ENCODE measurements at places on chromosomes 6 and 20.
A peak's percentile ranks its signal among the peaks of the same experiment; 100 is the strongest.

DNA sequence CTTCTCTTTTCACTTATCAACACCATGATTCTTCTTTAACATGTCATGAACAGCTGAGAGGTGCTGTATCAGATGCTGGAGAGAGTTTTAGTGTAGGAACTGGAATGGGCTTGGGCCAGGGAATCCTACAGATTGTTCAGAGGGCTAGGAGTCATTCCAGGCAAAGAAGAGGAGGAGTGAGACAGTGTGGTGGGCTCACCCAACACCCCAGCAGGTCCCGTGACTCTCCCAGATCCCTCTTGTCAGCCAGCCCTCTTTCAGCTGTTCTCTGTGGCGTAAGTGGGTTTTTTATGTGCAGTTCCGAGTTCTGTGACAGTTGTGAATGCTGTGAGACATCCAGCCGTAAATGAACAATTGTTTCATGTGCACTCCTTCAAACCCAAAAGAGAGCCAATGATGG is 31.4 kb upstream of the CEP162 start:
- DNase-seq = no peak

DNA sequence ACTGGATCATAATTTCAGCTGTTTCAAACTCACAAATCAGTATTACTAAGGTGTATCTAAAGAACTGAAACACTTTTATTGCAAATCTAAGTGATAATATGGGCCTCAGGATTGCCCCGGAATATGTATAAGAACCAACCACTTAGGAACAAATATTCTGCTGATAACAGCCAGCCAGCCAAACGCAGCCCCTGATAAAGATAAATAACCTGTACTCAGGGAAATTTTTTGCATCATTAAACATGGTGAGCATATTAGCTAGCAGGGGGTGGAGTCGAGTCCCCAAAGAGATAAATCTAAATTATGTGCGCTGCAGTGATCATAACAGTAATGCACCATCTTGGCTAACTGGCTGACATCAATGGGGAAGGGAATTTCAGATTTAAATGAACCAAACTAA is 410.2 kb upstream of the MAP3K7 start:
- DNase-seq = no peak

DNA sequence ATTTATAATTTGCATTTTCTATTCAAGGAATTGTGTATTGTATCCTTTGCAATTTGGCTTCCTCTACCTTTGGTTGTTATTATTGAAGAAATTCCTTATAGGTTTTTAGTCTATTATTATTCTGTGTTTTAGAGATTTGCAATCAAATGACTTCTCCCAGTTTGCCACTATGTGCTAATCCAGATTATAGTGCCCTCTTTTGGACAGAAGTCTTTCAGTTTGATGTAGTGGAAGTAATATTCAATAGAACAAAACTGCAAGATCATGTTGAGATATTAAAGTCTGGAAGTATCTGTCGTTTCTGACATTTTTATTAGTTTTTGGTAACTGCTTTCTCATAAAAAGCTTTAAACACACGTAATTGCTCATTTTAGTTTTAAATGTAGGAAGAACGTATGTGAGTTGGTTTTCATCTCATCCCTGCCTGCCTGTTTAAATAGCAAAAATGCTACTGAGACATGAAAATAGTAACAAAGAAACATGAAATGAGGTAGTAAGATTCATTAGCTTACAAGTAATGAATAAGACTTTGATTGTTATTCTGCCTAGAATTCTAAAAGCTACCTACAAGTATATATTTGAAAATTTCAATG is 72.8 kb downstream of the RTN4IP1 start:
- DNase-seq = peak; percentile 9

GRCh38 chr6:106973018-106973835 is 1.3 kb downstream of the CD24 start:
- no peak for DNase-seq

- DNase-seq = no peak
Observed at GRCh38 chr6:100506651-100507050, 41.9 kb upstream of the SIM1 start.

DNA sequence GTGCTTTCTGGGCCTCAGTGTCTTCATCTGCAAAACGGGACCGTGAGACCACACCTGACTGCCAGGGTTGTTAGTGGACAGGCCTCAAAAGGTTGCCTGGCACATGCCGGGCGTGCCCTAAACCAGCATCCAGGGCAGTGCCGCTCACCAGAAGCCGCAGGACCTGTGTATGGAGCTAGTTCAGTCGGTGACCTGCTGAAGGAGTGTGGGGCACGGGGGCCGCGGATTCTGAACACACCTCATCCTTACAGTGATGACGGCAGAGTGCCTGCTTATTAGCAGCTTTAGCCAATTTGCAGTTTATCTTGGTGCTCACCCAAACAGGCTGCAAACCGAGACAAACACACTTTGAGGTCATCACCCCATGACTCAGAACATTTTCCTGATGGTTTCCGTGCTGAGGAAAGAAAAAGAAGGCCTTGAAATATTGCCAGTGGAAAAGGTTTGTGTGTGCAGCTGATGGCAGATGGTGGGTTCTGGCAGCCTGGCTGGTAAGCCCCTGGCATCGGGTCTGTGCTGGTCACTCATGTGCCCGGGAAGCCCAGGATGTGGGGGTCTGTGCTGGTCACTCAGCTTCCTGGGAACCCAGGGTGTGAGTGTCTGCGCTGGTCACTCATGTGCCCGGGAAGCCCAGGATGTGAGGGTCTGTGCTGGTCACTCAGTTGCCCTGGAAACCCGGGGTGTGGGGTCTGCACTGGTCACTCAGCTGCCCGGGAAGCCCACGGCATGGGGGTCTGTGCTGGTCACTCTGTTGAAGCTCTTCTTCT is 153.8 kb downstream of the ERMARD start:
- DNase-seq = no peak

DNA sequence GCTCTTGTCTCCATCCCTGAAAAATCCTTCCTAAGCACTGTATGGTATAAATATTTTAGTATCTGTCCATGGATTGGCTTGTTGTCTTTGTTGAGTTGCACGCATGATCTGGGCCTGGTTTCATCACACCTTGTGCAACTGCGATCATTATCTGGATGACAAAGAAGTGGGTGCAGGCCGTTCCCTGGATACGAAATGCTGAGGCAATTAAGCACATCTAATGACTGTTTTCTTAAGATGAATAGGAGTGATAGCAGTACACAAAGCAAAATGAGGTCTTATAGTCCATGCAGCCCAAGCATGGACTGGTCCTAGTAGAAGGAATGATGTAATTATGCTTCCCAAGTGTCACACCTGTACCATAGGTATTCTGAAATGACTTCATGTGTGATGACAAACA is 47.8 kb downstream of the SLC35D3 start:
- no peak for DNase-seq

DNA sequence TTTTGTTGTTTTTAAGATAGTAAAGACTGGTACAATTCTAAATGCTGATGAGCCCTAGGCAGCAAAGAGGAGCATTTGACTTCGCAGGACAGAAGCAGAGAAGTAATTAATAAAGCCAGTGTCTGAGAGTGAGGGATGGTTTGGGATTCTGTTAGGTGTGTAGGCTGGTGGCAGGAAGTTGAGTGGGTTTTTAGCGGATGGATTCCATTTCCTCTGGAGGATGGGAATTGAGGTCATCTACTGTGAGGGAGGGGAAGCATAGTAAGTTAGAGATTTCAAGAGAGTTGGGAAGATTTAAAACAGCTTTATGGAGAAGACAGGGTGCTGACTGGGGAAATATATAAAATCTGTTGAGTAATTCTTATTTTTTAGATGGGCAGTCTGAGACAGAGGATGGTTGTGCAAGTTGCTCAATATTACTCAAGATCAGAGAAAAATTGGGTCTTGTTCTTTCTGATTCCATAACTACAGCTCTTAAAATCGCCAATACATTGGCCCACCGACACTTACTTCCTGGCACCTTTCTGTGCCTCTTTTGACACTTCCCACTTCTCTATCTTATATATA is 48.8 kb downstream of the PRL start:
- no peak for DNase-seq

- no peak for DNase-seq
Observed at GRCh38 chr20:14838663-14839628, 501.5 kb upstream of the FLRT3 start.

DNA sequence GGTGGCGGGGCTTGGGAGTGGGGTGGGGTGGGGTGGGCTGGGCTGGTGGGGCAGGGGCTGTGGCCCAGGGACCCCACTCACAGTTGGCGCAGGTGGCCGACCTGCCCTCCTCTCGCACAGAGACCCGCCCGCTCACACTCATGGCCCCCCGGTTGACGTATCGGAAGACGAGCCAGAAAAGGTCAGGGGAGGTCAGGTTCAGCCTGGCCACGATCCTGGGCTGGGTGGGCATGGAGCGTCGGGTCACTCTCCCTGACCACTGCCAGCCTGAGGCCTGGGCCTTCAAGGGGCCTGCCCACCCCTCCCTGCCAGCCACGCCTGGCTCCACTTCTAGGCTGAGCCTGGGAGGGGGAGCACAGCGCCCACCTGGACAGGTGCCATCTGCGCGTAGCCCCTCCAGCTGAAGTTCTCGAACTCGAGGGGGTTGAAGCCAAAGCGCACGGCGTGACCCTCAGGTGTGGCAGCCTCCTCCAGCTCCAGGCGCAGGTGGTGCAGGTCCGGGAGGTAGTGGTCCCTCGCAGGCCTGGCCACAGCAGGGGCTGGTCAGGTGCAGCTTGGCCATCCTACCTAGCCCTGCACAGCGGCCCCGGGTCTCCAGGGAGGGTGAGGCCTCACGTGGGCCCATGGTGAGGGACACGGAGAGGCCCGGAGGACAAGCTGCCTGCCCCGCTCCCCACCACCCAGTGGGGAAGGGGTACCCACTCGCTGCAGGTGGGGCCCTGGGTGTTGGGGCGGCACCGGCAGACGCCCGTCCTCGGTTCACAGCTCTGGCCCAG is 31.2 kb downstream of the ADRM1 start:
- no peak for DNase-seq

GRCh38 chr6:83707829-83708545 is 914 bp downstream of the SNAP91 start:
- DNase-seq = no peak

GRCh38 chr6:80156221-80156620 is 49.8 kb downstream of the BCKDHB start:
- DNase-seq = no peak

DNA sequence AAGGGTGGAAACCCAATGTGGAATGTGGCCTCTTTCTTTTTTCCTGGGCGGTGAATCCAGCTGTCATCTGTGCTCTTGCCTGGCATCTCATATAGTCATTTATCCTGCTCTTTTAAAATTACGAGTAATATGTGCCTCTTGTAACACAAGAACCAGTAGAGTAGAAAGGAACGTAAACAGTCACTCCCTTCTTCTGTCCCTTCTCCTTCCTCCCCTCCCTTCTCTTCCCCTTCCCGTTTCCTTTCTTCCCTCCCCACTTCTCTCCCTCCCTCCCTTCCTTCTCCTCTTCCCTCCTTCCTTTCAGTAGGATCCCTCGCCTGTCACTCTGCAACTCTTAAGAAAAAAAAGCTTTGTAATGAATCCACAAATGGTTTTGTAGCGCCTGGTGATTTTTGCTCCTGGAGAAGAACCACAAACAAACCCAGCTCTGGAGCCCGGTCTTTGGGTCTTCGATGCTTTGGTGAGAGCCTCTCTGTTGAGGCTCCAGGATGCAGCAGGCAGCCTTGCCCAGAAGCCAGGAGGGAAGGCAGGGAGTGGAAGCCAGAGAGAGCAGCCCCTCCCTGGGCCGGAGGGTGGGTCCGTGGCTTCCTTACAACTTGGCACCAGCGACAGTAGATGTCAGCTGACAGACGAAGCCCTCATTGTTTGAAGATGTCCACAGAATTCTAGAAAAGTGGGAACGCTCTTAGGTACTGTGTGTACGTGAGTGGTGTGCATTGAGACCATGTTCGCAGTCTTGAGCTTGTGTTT is 15.0 kb downstream of the DUSP22 start:
- DNase-seq = no peak

DNA sequence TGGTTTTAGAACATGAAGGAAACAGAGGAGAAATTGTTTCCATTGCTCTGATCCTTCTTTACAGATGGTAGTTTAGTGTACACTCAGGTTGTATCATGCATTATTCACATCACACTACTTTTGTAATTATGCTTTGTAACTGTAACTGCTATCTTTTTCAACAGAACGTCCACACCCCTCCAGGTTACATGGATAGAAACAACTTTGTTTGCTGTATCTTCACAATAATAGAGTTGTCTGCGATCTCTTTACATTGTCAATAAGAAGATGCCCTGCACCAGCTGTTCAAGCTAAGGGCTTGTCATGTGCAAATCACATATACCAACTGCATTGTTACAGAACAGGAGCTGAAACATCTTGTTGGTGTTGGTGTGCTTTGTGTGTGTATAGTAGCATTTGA is 67.9 kb upstream of the MAP7 start:
- DNase-seq = no peak

GRCh38 chr6:41424370-41425058 is 89.1 kb downstream of the NCR2 start:
- DNase-seq = no peak

DNA sequence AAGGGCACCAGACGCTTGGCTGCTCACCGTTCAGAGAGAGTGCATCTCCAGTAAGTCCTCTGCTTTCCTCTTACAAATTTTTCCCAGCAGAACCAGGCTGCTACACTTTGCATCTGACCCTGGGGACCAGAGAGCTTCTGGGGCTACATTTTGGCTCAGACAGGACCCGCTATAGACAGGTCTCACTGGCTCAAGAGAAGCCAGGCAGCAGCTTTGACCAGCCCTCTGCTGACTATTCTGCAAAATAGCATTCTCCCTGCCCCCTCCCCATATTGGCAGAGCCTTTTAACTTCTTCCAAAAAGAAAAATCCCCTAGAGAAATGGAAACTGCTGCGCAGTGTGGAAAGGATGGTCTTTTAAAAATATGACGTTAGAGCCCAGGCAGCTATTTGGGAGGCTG is 37.2 kb downstream of the CPXM1 start:
- DNase-seq = no peak

- no peak for DNase-seq
Observed at GRCh38 chr20:62546606-62547005, 70.8 kb upstream of the GATA5 start.

DNA sequence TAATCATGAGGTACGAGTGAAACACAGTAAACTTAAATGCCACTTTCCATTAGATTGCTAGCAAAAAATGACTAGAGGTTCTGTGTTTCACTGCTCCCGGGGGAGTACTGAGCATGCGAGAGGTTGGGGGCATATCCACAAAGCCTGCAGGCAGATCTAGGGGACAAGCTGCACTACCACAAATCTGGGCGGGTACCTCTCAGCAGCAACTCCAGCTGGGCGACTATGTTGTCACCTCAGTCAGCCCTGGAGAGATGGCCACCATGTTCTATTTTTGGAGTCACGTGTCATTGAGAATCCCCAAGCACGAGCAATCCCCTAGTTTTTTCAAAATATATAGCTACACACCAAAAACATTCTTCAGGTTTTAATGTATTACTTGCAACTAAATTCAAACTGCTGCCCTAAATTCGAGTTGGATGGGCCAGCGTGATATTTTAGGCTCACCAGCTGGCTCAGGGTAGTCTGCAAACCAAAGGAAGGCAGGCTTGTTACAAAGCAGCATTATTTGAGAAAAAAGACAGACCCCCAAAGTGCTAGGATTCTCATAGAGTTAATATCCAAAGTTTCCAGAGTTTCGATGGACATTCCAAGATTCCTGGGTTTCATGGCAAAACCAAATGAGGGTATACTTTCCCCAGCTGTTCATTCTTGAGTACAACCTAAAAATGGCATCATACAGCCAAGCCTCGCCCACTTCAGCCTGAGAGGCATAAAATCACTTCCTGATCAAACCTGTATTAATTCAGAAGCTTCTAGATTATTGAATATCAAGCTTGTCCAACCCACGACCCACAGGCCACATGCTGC is 24.1 kb upstream of the MYLIP start:
- DNase-seq = no peak

- no peak for DNase-seq
Observed at GRCh38 chr20:53274807-53275206, 302.6 kb downstream of the TSHZ2 start.

- no peak for DNase-seq
Observed at GRCh38 chr20:59671661-59672471, 67.5 kb downstream of the PHACTR3 start.

All from amniotic stem cell (primary cell).